Germinal center (tissue), 1 donor: ENCODE measurements at places on chromosomes 1 and 21.
A peak's percentile ranks its signal among the peaks of the same experiment; 100 is the strongest.

DNA sequence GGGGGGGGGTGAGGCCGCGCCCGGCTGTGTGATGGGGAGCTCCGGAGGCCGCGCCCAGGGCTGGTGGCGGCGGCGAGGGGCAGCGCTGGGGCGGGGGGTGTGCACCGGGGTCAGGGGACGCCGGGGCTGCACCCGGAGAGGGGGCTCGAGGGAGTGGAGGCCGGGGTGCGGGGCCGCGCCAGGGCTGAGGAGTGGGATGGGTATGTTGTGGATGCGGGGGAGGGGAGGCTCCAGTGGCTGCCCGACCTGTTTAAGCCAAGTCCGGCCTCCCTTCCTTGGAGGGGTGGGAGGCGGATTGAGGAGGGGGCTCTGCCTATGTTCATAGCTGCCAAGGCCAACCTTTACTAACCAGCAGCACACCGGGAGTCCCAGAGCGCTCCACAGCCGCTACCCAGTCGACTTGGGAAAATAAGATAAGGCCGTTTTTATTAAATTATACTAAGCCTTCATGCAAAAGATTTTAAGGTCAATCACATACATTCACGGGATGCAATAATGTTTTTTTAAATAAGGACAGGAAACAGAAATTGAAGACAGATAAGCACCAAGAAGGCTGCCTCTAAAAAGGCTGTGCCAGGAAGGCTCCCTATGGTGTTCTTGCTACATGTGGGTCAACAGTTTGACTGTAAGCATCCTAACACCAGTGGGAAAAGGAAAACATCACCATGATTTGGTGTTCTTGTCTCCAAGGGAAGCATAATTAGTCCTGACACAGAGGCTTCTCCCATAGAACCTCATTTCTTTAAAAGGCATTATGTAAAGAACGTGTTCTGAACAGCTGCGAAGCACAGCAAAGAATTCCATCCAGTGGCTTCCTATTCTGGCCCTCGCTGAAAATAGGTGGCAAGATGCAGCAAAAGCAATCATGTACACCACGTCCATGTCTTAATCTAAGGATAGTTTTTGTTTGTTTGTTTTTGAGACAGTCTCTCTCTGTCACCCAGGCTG, 626 bp upstream of the HLCS start:
- DNase-seq = no peak

GRCh38 chr1:210123383-210123782, 109.2 kb upstream of the SERTAD4 start:
- DNase-seq = no peak

- no peak for DNase-seq
Measured at GRCh38 chr1:243475966-243476365, 220.1 kb downstream of the SDCCAG8 start.

- peak; percentile 86 for DNase-seq
Measured at GRCh38 chr1:9069326-9070100, at the start of gene SLC2A5. Gene SLC2A5 (minus strand): TSS chr1:9069635. CDS start chr1:9069536, 99 bp downstream.

DNA sequence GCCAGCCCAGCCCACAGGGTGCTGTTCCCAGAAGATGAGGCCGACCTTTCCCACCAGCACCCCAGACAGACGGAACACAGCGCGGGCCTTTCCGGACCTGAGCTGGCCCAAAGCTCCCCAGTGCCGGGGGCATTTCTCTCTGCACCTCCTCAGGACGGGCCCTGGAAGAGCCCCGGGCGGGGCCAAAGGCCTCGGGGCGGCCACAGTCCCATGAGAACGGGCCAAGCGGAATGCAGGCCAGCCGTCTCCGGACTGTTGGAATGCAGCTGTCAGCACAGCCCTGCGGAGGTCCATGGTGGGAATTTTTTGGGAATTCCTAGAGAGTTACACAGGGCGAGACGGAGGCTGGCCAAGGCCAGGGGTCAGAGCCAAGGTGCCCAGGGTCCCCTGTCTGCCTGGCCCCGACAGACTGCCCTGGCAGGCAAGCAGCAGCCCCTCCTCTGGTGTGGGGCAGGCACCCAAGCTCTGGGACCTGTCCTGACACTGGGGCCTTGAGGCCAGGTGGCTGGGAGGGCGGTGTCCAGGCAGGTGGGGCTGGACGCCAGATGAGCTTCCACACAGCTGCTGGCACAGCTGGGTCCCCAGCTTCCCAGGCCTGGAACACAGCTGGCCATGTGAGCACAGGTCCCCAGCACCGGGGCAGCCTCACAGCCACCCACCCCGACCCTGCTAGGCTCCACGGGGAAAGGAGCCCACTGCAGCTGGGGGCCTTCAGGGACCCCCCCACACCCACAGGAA, 63.0 kb downstream of the MEGF6 start:
- no peak for DNase-seq
